ENCODE measurements at places on chromosomes 4 and X. TPM values are rescaled to one million over a fixed set of nuclear protein-coding genes. Genes with fewer than 3 reads are reported as not detected.

Gene GABRG1
- not detected for total RNA-seq

Gene HNRNPH2
- 85.3 TPM for total RNA-seq

Gene CXorf65
- not detected for total RNA-seq

Gene BCORL1
- total RNA-seq: 1.3 TPM

Gene ARFIP1
- 31.5 TPM for total RNA-seq

Gene WWC2
- 39.5 TPM for total RNA-seq

Measured in endothelial cell of coronary artery (primary cell).